Stimulated activated CD4-positive, alpha-beta T cell treated with anti-CD3 and anti-CD28 coated beads, Interleukin-15, amount 100 ng/mL, for 48 hours (primary cell): ENCODE measurements at places on chromosomes 6 and 20.

- no peak for DNase-seq
Observed at GRCh38 chr6:7590918-7591302, 912 bp downstream of the SNRNP48 start.

GRCh38 chr6:146587459-146587858, 11.3 kb upstream of the ADGB start:
- no peak for DNase-seq

- DNase-seq = no peak
Observed at GRCh38 chr6:111950661-111951496, 77.6 kb upstream of the FYN start.

DNA sequence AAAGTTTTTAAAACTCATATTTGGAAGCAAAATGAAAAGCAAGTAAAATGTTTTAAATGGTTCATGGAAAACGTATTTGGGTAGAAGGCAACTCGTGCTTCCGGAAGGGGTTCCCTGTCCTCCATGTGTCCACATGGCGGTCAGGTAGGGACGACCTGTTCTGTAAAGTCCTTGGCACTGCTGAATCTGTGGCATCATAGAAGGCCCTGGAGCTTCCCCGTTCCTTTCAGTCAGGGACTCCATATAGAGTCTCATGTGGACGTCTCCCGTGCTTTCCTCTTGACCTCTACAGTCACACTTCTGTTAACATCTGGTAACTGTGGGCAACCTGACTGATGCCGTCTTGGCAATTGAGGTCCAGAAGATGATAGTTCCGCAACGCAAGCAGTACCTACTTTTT, 11.4 kb downstream of the DYNLT1 start:
- no peak for DNase-seq

DNA sequence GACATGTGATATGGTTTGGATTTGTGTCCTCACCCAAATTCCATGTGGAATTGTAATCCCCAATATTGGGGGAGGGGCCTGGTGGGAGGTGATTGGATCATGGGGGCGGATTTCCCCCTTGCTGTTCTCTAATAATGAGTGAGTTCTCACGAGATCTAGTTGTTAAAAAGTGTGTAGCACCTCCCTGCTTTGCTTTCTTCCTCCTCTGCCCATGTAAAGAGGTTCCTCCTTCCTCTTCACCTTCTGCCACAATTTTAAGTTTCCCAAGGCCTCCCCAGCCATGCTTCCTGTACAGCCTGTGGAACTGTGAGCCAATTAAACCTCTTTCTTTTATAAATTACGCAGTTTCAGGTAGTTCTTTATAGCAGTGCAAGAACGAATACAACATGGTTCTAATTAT, 2.1 kb upstream of the ZNF451 start:
- no peak for DNase-seq

DNA sequence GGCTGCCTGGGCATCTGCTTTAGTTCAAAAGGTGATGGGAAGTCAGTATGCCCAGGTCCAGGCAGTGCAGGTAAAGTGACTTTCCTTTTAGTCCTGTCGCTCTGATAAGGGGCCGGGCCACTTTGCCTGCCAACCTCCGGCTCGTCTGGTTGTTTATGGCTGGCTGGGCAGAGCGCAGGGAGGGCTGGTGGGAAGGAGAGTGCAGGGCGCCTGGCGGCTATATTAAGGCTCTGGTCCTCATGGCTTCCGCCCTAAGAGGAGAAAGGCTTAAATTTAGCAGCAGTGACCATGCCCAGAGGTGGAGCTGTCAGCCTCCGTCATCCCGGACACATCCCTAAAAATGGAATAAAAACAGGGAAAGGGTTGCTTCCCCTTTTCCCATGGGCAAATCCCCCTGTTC, 14.6 kb downstream of the GATA5 start:
- DNase-seq = no peak

DNA sequence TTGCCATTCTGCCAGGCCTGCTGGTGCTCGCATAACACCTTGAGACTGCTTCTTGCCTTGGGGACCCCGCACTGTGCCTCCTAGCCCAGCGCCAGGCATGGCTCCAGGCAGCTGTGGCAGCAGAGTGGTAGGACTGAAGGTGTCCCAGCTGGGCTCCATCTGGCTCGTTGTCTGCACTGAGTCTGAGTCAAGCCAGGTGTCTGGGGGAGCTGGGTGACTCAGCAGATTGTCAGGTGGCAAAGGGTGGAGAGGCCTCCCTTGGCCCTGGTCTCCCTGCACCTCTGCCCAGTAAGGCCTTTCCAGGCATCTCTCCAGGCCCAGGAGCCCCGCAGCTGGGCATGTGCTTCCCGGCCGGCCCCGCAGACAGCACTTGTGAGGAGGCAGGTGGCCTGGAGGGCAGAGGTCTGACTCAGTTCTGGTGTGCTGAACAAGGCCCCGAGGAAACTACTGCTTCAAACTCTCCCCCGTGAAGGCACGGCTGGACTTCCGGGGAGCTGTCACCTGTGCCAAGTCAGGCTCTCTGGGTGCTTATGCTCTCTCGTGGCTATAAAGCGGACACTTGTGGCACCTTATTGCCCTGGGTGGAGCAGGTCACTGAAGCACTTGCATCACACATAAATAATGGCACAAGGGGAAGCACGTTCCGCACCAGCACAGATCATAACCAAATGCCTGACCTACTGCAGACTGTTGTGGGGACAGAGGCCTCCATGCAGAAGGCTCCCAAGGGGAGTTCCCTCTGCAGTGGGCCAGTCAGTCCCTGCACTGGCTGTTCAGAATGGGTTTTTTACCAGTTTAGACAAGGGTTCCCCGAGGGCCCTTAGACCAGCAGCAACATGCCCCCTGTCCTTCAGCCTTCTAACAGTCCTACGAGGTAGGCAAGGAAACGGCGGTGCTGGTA, 27.5 kb downstream of the FOXC1 start:
- DNase-seq = no peak
